Uterus (tissue), 4 donors: ENCODE measurements at places on chromosomes 7 and 10.
A peak's percentile ranks its signal among the peaks of the same experiment; 100 is the strongest.

DNA sequence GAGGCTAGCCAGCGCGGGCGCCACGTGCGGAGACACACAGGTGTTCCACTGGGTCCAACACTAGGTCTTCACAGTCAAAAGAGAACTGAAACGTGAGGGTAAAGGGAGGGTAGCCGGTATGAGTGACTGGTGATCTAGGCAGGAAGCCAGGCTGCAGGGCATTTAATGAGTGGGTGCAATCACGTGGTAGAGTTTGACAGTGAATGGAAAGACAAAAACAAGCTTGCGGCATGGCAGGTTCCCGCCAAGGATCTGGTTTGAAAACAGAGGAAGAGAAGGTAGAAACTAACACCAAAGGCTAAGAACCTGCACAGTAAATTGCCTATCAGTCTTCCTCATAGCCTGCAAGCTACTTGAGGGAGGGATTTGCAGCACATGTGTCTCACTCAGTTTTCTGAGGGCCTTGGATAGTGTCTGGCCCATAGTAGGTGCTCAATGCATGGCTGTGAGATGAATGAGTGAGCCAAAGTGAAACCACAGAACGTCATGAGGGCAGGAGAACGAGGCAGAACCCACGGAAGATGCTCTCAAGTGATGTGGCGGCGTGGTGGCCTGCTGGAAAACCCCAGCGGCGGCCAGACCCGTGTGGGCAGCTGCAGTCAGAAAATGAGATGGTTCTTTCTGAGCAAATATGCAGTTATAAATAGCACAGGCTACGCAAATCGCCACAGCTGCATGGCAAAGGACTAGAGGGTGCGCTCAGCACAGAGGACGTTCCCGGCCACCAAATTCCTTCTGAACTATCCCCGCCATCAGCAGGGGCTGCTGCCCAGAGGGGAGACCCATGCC lies 183.6 kb upstream of the NFE2L3 start:
- DNase-seq, result no peak

DNA sequence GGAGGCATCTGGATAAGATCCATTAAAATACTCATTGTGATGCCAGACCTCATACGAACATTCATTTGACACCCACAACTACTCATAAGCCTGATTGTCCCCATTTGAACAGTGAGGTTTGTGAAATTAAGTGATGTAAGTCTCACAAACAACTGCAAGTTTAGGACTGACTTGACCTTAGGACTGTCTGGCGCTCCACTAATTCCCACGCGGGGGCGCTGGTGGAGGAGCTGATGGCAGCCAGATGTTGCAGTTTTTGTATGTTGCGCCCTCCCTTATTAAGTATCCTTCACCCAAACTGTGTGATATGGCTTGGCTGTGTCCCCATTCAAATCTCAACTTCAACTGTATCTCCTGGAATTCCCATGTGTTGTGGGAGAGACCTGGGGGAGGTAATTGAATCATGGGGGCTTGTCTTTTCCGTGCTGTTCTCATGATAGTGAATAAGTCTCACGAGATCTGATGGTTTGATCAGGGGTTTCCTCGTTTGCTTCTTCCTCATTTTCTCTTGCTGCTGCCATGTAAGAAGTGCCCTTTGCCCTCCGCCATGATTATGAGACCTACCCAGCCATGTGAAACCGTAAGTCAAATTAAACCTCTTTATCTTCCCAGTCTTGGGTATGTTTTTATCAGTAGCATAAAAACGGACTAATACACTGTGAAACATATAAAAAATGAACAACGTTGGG lies 20.3 kb upstream of the TIAL1 start:
- DNase-seq, result peak; percentile 39

- DNase-seq, result no peak
These were observed 10.8 kb downstream of the UROS start for GRCh38 chr10:125812128-125812750.

DNA sequence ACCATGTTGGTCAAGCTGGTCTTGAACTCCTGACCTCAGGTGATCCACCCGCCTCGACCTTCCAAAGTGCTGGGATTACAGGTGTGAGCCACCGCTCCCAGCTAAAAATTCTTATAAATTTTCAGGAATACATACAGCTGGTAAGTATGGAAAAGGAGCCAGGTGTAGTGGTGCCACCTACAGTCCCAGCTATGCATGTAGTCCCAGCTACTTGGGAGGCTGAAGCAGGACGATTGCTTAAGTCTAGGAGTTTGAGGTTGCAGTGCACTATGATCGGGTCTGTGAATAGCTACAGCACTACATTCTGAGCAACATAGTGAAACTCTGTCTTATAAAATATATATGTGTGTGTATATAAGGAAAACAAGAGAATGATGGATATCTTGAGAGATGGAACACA lies 19.0 kb downstream of the LDB1 start:
- DNase-seq, result no peak

- peak; percentile 41 for DNase-seq
These were observed 62.1 kb downstream of the TPST1 start for GRCh38 chr7:66267249-66267648.

- no peak for DNase-seq
These were observed 75.5 kb upstream of the CXCL12 start for GRCh38 chr10:44460416-44460815.

GRCh38 chr10:97207756-97208346 lies 22.1 kb upstream of the SLIT1 start:
- no peak for DNase-seq

DNA sequence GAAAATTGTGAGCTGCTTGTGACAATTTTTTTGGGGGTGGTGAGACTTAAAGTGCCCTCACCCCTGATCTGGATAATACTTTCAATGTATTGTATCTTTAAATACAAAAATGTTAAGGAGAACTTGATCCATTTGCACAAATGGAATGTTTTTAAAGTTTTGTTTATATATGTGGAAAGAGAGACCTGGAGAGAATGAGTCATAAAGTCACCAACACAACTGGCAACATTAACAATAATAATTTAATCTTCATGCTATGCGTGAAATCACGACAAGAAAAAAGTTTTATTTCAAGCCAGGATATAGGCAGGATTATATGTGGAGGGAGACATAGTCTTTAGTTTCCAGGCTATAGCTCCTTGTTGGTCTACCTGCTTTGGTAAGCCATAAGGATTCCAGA lies 537.5 kb downstream of the GPAM start:
- no peak for DNase-seq

DNA sequence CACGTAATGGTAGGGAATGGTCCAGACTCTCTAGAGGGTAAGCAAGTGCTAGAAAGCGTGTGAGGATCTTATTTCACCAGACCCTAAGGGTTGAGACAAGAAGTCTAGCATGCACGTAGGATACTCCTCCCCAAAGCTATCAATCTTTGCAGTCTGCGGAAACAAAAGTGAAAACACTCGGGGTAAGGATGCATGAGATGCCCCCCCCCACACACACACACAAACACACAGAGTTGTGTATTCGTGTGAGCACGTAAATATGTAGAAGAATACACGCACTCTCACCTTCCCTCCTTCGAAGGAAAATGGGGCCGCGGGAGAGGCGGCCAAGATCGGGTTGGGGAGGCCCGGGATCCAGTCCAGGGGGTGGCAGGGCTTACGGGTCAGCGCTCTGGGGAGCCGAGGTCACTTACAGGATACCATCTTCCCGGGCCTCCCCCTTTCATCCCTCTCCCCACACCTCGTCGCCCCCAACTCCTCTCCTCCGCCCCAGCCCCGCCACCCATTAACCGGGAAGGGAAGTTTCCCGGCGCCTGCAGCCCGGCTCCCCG lies 455 bp downstream of the CUL2 start:
- no peak for DNase-seq

GRCh38 chr7:102451371-102452054 lies 13.2 kb downstream of the ALKBH4 start:
- DNase-seq, result no peak

GRCh38 chr10:124717911-124718741 lies 26.1 kb downstream of the FAM53B start:
- DNase-seq, result no peak

- no peak for DNase-seq
These were observed 6.1 kb downstream of the PKD1L1 start for GRCh38 chr7:47942132-47942531.

DNA sequence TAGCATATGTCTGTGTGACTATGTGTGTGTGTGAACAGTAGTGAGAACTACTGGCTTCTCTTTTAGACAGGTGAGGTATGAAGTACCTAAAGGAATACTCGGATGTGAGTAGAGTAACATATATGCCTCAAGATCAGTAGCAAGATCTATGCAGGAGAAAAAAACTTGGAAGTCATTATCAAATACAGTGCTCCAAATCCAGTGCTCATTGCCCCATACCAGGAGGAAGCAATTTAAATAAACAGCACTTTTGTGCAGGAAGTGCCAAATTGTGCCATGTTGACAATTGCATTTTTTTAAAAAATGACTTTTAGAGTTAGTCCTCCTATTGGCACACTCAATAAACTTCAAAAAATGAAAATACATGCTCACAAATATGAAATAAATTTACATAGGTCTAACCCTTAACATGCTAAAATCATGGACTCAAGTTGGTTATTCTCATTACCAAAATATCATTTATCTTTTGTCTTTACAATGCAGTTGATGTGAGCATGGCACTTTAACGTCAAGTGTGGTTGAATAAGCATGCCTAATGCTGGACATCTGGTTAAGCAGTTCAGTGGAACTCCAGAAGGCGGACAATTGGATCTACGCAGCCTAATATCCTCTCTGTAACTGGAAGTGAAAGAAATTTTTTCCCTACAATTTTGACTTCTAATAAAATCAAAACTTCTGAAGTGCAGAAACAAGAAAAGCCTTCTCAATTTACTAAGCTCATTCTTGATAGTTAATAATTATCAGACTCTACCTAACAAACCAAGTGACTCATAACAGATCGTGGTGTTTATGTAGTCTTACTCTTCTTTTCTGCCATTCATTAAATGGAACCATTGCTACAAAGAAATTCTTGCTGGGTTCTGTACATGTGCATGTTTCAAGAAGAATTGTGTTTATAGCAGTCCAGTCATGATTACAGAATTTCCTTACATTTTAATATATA lies 195.2 kb downstream of the MDFIC start:
- DNase-seq, result no peak

DNA sequence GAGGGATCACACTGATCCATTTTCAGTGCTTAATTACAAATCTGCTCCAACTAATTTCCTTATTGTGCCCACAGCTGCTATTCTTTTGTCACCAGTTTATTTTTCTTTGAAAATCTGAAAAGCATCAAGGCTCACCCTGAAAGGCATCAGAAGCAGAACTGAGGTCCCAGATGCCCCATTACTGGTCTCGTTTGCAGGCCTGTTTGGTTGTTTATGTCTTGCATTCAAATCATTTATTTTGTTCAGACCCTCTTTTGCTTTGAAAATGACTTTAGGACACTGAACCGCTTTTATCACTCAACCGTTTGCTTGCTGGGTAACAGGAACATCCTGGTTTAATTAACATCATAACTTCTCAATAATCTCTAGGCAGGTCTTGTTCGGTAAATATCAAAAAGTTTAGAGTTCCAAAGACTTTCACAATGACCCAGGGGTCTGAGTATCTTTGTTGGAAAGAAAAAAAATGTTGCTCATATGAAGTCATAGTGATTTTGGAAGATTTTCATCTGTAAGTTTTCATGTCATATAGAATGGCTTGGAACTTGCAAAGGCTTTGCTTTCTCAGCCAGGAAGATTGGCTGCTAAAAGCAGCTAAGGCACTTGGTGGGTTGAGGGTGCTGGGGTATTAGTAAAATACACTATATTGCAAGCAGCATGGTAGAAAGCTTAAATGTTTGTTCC lies 398.3 kb upstream of the NPVF start:
- DNase-seq, result no peak

GRCh38 chr7:125618516-125618915 lies 688.9 kb upstream of the POT1 start:
- no peak for DNase-seq

DNA sequence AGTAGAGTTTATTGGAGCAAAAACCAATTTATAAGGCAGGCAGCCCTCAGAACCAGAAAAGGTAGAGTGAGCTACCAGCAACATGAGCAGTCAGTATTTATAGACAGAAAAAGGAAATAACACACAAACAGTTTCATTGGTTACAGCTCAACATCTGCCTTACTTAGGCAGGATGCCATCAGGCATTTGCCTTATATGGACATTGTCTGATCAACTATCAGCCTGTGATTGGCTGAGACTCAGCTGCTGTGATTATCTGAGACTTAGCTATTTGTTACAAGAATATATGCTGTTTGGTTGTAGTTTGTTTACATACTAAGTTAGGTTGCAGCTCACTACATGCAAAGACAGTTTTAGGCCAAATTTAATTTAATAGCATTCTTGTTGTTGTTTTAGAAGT lies 60.4 kb upstream of the CDK1 start:
- no peak for DNase-seq

DNA sequence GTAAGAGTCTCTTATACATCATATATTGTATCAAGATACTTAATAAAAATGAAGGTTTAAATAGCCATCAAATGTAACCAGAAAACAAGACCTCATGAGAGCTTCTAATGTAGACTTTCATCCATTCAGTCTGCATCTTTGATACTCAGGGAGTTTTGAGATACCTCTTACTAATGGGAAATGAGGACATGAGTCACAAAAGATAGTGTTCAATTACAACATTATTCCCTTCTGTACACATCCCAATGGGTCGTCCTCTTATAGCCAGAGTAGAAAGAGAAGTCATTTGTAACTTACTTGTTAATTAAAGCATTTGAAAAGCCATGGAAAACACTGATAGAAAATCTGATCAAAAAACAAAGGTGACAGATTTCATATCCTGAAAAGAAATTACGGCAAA lies 19.4 kb downstream of the SHTN1 start:
- no peak for DNase-seq
